ENCODE measurements at places on chromosomes 3 and 15. TPM values are rescaled to one million over a fixed set of nuclear protein-coding genes. Genes with fewer than 3 reads are reported as not detected.

- no peak for DNase-seq
Measured at GRCh38 chr3:140296796-140297352, 361.9 kb downstream of the CLSTN2 start.

- no peak for DNase-seq
Measured at GRCh38 chr3:15491143-15491542, 30.4 kb downstream of the COLQ start.

DNA sequence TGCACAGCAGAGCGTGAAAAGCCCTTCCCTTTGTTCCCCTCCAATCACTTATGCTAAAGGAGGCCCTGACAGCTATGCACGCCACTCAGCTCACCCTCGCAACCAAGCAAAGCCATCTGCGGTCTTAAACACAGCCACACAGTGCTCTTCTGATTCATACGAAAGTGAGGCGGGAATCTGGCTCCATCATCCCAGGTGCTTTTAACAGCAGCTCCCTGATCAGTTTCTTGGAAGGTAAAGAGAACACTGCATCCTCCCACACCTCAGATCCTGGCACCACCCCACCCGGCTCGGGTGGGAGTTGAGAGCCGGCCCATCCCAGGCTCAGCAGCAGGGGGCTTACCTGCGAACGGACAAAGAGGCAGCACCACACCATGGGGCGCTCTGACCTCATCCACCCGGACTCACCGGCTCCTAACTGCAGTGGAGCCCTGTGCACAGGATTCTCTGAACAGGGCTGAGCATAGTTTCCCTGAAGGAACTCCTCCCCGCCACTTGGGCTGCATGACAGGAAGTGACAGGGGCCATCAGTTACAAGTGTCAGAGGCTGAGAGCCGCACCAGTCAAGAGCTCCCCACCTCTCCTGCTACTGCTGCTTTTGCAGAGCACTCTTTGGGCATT lies 114.3 kb upstream of the ARHGEF3 start:
- no peak for DNase-seq

- no peak for DNase-seq
Measured at GRCh38 chr3:22928216-22929110, 274.7 kb upstream of the UBE2E2 start.

CD200 gene
- 9.6 TPM for polyA plus RNA-seq

SCN11A gene
- polyA plus RNA-seq: 0.57 TPM

NME9 gene
- polyA plus RNA-seq: not detected

Measured in sigmoid colon (tissue), 7 donors.